ENCODE measurements at places on chromosomes 7 and 10.

GRCh38 chr7:2010101-2010500, 222.6 kb downstream of the MAD1L1 start:
- no peak for DNase-seq

DNA sequence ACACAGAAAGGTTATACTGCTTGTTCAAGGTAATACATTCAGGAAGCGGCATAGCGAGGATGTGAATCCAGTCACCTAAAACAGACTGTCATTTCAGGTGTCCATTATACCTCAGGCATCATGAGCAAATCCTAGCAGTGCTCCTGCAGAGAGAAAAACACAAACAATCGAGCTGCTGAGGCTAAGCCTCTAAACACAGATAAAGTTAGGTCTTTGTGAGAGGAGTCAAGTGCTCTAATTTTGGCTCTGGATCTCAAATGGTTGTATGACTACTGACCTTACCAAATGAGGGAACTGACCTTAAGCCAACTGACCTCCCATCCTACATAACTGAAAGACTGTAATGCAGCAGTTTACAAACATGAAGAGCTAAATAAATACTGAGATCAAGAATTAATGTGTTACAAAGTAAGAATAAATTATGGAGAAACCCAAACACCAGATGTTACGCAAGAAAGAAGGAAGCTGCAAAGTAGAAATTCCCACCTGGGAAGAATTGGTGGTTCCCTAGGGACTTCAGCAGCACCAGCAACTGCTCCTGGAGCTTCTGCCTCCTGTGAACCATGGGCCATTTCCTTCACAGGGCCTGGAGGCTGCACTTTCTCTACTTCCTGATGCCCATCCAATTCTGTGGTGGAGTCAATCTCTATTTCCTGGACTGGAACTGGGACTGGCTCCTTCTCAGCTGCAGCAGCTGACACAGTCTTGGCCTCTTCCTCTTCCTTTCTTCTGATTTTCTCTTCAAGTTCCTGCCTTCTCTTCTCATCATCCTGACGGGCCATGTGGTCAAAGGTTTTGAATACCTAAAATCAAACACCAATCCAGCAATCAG, 5.8 kb downstream of the NUDCD3 start:
- no peak for DNase-seq

GRCh38 chr10:96082748-96083147, 39.4 kb downstream of the CCNJ start:
- no peak for DNase-seq

DNA sequence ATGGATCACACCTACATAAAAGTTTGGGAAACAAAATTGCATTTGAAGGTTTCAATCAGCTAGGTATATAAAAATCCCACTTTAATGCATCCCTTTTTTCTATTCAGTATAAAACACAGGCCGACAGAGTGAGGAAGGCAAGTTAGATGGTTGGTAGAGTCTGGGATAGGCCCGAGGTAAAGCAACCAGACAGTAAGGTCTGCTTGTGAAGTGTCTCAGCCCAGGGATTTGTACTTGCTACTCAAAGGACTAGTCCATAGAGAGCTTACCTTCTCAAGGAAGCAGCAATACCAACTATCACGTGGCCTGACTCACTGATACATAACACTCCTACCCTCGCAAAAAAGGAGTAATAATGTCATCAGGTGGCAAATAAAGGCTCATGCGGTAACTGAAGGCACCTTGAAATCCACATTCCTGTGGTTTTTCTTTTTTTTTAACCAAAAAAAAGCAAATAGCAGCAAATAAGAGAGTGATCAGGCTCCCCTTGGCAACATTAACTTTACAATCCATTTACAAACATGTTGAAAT, 56.2 kb upstream of the ATP6V0A4 start:
- DNase-seq, result no peak

- no peak for DNase-seq
Measured at GRCh38 chr7:29017713-29018112, 59.6 kb upstream of the TRIL start.

DNA sequence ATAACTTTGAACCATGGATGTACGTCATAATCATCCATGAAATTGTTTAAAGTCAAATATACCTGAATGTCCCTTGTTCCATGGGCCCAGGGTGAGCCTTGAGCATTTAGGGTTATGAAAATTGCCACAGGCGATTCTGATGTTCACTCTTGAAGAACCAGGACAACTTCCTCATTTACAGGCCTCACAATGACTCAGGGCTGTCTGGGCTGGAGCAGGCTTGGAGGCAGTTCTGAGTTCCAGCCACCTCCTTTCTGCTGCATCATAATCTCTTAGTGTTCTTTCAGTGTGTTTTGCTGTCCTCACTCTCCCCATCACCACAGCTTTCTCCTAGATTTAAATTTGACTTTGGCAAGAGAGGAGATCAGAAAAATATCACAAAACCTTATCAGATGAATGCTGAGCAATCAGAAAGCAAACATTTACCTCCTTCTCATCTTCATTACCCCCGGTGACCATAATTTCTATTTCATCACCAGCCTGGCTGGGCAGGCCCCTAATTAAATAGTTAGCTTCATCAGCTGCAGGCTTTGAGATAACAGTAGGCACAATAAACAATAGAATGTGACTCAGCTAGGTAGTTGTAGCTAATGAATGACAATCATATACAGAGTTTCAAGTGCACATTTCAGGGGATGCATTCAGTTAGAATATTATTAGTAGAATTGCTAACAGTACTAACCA, 571.0 kb downstream of the SH2D4B start:
- DNase-seq, result no peak

DNA sequence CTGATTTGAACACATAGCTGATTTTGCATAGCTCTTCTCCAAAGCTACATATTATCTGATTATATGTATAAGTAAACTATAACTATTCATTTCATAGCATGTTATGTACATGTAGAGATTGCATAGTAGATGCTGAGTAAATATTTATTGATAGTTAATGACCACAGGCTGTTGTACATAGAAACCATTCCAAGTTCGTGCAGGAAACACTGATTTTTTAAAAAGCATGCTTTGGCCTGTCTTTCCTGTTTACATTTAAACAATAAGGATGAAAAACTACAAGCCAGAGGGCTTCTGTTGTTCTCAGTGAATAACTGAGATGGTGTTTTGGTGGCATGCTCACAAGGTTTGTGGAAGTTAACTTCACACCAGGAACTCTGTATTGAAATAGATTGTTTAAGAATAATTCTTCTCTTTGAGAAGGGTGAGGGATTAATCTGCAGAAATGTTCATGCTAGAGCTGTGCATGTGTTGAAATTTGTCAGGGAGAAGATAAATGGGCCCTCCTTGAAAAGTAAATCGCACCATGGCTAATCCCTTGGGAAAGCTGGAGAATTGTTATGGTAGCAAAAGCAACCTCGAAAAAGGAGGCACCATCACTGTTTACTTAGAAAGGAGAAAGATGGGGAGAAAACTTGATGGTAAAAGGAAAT, 120.2 kb upstream of the SP8 start:
- no peak for DNase-seq

- DNase-seq, result no peak
Measured at GRCh38 chr7:149161241-149161848, 14.1 kb downstream of the ZNF398 start.

- DNase-seq, result no peak
Measured at GRCh38 chr7:17709599-17709998, 230.7 kb downstream of the SNX13 start.

DNA sequence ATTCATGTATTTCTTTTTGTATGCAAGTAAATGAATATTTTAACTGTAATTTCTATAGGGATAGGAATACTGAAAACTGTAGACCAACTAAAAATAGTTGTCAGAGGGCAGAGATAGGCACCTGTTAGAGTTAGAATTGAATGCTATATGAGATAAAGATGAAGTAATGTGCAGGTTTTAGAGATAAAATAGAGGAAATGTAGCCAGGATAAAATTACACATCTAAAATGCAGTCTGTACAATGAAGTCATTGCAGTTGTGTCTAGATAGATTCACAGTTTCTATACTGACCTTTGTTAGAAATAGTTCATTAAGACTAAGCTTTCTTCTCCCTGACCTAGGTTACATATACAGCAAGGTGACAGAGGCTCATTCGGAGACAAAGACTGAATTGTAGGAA, 46.2 kb downstream of the SMNDC1 start:
- DNase-seq, result no peak

DNA sequence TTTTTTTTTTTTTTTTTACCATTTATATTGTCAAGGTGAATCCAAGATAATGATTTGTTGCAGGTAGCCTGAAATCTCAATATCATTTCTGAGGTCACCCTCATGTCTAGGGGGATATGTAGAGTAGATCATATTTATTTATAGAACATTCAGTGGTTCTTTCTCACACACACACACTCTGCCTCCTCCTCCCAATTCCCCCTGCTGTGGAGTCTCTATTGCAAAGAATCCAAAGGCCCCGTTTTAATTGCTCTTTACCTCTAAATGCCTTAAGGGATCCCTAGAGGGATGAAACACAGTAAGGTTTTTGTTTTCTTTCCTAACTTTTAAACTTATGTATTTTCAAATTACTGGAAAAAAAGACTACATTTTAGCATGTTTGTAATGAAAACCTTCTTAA, 170.0 kb downstream of the PRKG1 start:
- no peak for DNase-seq

GRCh38 chr10:13189961-13190360, 28.6 kb downstream of the MCM10 start:
- no peak for DNase-seq

DNA sequence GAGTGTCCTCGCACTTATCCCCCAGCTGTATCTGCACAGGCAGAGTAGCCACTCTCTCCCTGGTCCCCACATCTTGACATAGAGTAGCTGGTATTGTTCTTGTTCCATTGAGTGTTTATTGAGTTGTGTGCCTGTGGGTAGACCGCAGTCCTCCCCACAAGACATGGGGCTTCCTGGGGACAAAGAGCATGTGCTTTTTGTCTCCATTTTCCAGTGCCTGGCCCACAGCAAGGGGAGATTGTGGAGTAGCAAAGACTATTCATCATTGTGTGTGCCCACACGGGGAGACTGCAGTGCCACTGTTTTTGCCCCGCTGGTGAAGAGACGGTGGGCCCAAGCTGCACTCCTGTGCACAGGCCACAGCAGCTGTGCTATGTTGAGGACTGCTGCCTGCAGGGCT, 63.5 kb downstream of the FRMPD2 start:
- no peak for DNase-seq

GRCh38 chr10:22372917-22373316, 27.6 kb downstream of the SPAG6 start:
- DNase-seq, result no peak

GRCh38 chr10:57689596-57690297, 577.9 kb downstream of the IPMK start:
- no peak for DNase-seq

DNA sequence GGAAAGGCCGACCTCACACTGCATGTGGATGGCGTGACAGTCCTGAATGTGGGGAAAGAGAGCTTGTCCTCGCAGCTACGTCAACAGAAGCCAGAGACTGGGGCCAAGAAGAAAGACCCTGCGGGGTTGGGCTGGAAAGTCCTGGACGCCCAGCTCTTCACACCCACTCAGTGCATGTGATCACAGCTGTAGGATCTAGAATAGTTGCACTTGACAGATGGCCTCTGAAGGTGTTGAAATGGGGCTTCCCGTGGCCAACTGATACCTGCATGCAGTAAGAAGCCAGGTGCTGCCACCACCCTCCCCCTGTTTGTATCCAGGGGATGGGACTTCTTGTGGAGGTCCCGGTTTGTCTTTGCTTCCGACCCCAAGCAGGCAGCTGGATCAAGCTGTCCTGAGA, 34.1 kb upstream of the OCM2 start:
- DNase-seq, result no peak

DNA sequence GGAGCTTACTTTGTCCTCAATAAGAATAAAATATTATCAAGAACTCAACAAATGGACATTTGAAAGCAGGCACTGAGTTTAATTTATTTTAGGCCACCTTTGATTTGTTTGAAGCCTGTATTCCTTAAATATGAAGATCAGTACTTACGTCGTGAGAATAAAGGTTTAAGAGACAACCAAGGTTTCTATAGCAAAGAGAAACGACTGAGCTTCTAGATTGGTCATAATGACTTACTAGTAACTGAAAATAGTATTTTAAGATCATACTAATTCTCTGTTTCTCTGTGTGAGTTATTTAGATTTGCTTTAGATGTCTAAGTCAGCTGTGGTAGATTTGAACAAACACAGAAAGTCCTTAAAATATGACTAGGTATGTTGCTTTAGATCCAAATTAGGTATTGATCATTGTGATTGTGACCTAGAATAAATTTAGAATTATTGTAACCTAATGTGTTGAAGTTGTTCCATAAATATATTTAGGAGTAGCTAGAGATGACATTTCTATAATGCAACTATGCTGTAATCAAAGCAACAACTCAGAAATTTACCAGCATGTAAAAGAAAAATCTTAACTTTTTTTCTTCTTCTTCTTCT, 2.4 kb upstream of the GLCCI1 start:
- no peak for DNase-seq

- no peak for DNase-seq
Measured at GRCh38 chr7:45642044-45642443, 67.9 kb downstream of the ADCY1 start.

GRCh38 chr7:45625714-45626440, 51.7 kb downstream of the ADCY1 start:
- no peak for DNase-seq

GRCh38 chr10:80165173-80165572, 32.6 kb downstream of the PLAC9 start:
- no peak for DNase-seq

GRCh38 chr7:10537764-10538163, 435.9 kb upstream of the PHF14 start:
- no peak for DNase-seq

- no peak for DNase-seq
Measured at GRCh38 chr7:142832417-142832816, 22.5 kb upstream of the EPHB6 start.

DNA sequence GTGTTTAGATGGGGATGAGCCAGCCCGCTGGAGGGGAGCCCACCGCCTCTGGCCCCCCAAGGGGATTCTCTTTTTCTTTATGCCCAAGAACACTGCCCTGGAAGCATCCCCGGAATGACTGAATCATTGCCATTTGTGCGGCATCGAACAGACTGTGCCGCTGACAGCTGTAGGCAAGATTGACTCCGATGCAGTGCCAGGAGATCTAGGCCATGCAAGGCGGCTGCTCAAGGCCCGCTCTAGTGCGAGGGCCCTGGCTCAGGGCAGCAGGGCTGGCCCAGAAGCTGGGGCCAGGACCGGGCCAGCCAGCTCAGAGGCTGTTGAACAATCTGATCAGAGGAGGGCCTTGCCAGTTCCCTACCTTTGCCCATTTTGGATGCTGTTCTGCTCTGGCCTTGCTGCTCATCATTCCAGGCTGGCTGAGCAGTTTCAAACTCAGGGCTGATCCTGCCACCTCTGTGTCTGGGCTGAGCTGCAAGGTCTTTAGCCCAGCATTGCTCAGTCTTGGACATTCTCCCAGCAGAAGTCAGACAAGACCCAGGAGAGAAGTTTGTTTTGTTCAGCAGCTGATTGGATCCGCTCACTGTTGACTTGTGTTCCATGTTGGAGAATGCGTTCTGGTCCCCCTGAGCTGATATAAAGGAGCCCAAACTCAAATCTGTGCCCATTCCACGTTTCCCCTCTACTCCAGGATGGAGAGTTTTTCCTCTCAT, 485.3 kb upstream of the GALNT17 start:
- DNase-seq, result no peak
